Endothelial cell of umbilical vein (primary cell): ENCODE measurements at places on chromosomes 12 and 14.

DNA sequence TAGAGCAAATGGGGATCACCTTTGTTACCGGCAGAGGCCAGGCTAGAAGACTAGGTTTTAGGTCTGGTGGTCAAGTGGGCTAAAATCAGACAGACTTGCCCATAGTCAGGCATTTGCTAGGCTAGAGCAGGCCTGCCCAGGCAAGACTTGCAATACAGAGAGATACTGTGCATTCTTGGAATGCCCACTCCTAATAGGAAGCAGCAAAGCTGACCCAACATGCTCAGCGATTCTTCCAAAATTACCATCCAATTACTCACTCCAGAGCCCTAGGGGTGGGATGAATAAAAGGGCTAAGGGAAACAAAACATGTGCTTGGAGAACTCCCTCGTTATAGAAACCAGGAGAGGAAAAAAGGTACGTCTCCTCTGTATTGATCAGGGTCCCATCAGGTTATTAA, 187.8 kb upstream of the AMIGO2 start:
- H3K27ac ChIP-seq, result no peak overlapping the region
- H3K4me3 ChIP-seq, result no peak overlapping the region
- no peaks in the 10 kb centered on the region for H3K36me3 ChIP-seq
- DNase-seq, result no peak

- no peaks in the 10 kb centered on the region for H3K4me1 ChIP-seq
- H3K27ac ChIP-seq, result no peak overlapping the region
- H3K27me3 ChIP-seq, result no peaks in the 10 kb centered on the region
- H3K4me3 ChIP-seq, result no peak overlapping the region
- DNase-seq, result no peak
- no peaks in the 10 kb centered on the region for H3K36me3 ChIP-seq
Measured at GRCh38 chr12:76138656-76139055, 54.2 kb upstream of the NAP1L1 start.

GRCh38 chr14:28570391-28570790, 196.2 kb upstream of the FOXG1 start:
- no peaks in the 10 kb centered on the region for H3K36me3 ChIP-seq
- H3K27ac ChIP-seq, result no peak overlapping the region
- H3K4me1 ChIP-seq, result no peaks in the 10 kb centered on the region

DNA sequence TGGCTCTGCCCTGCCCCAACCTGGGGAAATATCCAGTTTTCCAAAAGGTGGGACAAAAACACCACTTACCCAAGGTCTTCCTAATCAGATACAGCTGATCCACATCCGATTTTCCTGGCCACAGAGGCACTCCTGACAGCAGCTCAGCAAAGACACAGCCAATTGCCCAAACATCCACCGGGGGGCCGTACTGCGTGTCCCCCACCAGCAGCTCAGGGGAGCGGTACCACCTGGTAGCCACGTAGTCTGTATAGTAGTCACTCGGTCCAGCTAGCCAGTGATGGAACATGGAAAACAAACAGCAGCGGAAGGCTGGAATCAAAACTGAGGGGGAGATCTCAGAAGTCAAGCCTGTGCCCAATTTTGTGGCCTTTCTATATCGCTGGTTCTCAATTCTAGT, 28.8 kb downstream of the DMAC2L start:
- H3K27ac ChIP-seq, result no peak overlapping the region
- no peak overlapping the region for H3K4me3 ChIP-seq
- H3K27me3 ChIP-seq, result no peaks in the 10 kb centered on the region
- H3K36me3 ChIP-seq, result no peaks in the 10 kb centered on the region
- peaks cover 20% of the 10 kb centered on the region for H3K4me1 ChIP-seq
- no peak for DNase-seq

DNA sequence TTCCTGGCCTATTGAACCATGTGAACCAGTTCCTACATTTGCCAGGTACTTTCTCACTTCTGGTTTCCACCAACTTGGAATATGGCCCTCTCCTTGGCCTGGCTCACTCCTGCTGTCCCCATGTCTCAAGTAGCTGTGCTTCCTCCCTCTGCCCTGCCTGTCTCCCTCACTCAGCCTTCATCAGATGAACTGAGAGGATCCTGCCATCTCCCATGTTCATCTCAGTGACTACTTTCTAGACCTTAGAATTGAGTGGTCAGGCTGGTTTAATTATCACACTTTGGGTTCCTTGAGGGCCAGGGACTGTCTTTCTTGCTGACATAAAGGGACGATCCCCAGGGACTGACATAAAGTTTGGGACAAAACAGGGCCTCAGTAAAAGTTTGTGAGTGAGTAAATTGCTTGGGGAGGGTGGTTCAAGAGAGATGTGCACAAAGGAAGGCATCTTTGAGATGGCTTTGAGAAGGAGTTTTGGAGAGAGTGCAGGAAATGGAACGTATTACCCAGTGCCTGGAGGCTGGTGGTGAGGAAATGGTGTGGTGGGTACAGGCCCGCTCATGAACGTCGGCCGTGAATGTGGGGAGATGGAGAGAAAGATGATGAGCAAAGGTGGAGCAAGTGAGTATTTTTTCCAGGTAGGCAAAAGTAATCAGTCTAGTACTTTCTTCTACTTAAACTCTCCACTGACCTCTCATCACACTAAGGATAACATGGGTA, 20.8 kb downstream of the DYRK2 start:
- no peak overlapping the region for H3K27ac ChIP-seq
- no peak overlapping the region for H3K4me3 ChIP-seq
- H3K27me3 ChIP-seq, result no peaks in the 10 kb centered on the region
- DNase-seq, result peak; percentile 30
- H3K36me3 ChIP-seq, result no peaks in the 10 kb centered on the region

DNA sequence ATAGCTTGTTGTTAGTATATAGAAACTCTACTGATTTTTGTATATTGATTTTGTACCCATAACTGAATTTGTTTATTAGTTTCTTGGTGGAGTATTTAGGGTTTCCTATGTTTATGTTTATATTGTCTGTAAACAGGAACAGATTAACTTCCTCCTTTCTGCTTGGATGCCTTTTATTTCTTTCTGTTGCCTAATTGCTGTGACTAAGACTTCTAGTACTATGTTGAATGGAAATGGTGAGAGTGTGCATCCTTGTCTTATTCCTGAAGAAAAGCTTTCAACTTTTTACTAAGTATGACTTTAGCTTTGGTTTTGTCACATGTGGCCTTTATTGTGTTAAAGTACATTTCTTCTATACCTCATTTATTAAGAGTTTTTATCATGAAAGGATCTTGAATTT, 20.9 kb downstream of the FBXW8 start:
- no peak overlapping the region for H3K27ac ChIP-seq
- no peak overlapping the region for H3K4me3 ChIP-seq
- H3K4me1 ChIP-seq, result no peaks in the 10 kb centered on the region
- DNase-seq, result no peak
- no peaks in the 10 kb centered on the region for H3K27me3 ChIP-seq
